ENCODE measurements at places on chromosomes 5 and 9. TPM values are rescaled to one million over a fixed set of nuclear protein-coding genes. Genes with fewer than 3 reads are reported as not detected.
A peak's percentile ranks its signal among the peaks of the same experiment; 100 is the strongest.

The PCDHGA2 gene
- total RNA-seq: 1.0 TPM

The FBP2 gene
- total RNA-seq: not detected

The CARD19 gene
- 36.8 TPM for total RNA-seq

The PCYOX1L gene
- total RNA-seq: 14.7 TPM

The TXNDC8 gene
- total RNA-seq: not detected

The ORM2 gene
- not detected for total RNA-seq

DNA sequence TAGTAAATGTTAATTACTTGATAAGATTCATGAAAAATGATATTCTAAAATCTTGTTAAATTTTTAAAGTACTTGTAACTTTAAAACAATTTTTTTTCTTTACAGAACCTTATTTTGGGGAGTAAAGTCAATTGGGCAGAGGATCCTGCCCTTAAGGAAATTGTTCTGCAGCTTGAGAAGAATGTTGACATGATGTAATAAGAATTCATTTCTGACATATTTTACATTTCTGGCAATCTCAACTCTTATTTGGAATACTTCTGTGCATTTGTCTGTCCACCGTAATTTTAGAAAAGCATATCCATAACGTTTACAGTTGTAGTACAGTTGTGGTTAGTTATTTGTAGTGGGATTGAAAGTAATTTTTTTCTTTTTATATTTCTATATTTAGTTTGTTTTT is 20.2 kb downstream of the CENPH start:
- DNase-seq: no peak

DNA sequence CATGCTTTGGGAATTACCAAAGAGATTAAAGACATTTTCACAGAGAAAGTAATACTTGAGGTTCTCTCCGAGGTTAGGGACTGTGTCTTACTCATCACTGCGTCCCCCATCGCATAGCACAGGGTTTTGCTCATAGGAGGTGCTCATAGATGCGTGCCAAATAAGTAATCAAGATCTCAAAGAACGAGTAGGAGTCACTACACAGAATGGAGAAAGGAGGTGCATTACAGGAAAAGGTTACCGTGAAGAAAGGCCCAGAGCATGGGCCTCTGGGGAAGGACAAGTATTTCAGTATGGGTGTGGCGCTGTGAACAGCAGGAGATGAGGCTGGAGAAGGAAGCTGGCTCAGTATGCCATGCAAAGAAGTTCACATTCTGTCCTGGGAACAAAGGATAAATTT is 182.4 kb downstream of the ACTL7B start:
- DNase-seq: no peak

DNA sequence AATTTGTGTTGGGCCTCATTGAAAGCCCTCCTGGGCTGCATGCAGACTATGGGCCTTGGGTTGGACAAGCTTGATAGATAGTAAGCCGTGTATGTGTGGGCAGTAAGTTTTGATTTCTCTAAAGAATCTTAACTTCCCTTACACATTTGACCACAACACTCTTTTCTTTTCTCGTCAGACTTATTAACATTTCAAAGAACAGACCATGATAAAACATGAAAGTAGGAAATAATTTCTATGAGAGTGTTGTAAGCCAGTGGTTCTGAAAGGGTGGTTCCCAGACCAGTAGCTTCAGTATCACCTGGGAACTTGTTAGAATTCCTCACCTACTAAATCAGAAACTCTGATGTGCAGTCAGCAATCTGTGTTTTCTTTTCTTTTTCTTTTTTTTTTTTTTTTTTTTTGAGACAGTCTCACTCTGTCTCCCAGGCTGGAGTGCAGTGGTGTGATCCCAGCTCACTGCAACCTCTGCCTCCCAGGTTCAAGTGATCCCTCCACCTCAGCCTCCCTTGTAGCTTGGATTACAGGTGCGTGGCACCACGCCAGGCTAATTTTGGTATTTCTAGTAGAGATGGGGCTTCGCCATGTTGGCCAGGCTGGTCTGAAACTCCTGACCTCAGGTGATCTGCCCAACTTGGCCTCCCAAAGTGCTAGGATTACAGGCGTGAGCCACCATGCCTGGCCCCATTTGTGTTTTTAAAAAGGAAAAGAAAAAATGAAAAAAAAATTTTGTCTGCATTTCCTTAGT is 20.0 kb upstream of the GCNT1 start:
- no peak for DNase-seq

GRCh38 chr9:128689820-128690683 is 1.0 kb downstream of the SET start:
- DNase-seq: peak; percentile 76

DNA sequence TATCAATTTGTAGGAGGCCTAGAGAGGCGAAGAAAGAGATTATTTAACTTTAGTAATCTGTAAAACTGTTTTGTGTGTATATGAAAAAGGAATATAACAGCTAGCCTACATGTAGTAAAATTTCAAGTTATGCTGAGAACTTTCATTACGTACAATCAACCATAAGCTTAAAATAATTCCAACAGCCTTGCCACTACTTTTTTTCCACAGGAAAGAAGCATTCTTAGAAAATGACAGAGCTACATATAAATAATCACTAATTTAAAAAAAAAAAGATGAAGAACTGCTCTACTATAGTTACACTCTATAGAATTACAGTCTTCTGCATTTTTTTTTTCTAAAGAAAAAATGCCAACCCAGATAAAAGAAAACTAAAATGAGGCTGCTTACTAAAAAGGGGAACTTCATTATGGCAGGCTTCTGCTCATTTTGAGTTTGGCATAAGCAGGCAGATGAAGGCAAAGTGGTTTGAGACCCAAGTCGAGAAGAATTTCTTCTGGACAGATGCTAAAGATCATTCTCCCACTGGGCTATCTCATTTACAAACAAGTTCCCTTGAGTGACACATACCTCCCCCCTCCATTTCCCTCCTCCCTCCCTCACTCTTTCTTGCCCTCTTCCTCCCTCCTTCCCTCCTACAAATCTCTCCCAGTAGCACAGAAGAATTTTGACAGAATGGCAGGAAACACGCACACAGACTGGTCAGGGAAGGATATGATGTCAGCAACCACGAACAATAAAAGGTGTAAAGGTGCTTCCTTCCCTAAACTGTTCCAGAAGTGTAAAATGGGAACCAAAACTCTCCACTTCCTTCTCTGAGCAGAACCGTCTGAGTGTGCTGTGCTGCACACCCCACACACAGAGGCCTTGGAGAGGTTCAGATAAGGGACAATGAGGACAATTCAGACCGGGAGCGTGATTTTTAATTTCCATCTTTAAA is 56.1 kb downstream of the MEF2C start:
- DNase-seq: peak; percentile 18

DNA sequence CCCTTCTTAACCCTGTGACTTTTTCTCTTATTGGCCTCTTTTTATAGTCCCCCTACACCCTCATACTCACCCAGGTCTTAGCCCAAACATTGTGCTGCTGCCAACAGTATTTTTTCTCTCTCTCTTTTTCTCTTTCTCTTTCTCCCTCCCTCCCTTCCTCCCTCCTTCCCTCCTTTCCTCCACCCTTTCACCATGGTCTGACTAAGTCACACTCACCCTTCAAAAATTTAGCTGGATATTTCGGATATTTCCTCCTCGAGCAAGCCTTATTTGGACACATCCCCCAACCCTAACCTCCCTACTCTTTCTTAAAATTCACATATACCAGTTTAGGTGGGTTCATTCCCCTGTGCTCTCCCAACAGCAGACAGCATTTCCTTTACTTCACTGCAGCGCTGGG is 64.7 kb downstream of the FGF1 start:
- DNase-seq: no peak

DNA sequence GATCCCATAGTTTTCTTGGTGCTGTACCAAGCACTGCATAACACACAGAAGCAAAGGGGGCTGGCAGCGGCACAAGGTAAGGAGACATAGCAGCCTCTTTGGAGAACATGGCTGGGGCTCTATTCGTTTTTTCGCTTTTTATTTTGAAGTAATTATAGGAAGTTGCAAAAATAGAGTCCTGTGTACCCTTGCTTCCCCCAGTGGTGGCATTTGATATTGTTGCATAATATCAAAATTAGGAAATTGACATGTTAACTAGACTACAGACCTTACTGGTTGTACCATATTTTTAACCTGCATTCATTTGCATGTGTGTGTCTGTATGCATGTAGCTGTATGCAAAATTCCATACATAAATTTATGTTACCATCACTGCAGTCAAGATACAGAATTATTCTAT is 6.6 kb upstream of the UBQLN1 start:
- DNase-seq: no peak

GRCh38 chr5:181222630-181223057 is 437 bp upstream of the TRIM41 start:
- DNase-seq: no peak

GRCh38 chr5:76855961-76856360 is 6.1 kb downstream of the S100Z start:
- DNase-seq: no peak

GRCh38 chr5:91142819-91143218 is 240.3 kb downstream of the ARRDC3 start:
- DNase-seq: no peak

DNA sequence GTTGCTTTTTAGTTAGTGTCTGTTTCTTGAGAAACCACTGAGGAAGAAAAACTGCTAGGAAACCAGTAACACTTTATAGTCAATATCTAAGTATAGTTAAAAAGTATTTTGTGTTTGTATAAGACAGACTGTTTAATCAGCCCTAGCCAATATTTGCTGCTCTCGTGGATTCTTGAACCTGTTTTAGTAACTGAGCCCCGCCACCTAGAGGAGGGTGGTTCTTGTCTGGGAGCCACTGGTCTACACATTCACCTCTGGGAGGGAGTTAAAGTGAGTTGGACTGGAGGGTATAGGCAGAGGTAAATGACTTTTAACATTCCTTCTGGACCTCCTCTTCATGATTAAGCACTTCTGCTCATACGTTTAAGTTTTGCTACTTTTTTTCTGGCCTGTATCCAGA is 117.2 kb downstream of the SPATA31D1 start:
- DNase-seq: peak; percentile 19

GRCh38 chr9:16074963-16075362 is 522.1 kb downstream of the CCDC171 start:
- DNase-seq: no peak

GRCh38 chr5:136082390-136083193 is 50.1 kb upstream of the SMAD5 start:
- peak; percentile 86 for DNase-seq

GRCh38 chr5:173486355-173487225 is 129.9 kb downstream of the BOD1 start:
- no peak for DNase-seq
